ELF-1 (cell line): ENCODE measurements at places on chromosomes 1 and 21.

DNA sequence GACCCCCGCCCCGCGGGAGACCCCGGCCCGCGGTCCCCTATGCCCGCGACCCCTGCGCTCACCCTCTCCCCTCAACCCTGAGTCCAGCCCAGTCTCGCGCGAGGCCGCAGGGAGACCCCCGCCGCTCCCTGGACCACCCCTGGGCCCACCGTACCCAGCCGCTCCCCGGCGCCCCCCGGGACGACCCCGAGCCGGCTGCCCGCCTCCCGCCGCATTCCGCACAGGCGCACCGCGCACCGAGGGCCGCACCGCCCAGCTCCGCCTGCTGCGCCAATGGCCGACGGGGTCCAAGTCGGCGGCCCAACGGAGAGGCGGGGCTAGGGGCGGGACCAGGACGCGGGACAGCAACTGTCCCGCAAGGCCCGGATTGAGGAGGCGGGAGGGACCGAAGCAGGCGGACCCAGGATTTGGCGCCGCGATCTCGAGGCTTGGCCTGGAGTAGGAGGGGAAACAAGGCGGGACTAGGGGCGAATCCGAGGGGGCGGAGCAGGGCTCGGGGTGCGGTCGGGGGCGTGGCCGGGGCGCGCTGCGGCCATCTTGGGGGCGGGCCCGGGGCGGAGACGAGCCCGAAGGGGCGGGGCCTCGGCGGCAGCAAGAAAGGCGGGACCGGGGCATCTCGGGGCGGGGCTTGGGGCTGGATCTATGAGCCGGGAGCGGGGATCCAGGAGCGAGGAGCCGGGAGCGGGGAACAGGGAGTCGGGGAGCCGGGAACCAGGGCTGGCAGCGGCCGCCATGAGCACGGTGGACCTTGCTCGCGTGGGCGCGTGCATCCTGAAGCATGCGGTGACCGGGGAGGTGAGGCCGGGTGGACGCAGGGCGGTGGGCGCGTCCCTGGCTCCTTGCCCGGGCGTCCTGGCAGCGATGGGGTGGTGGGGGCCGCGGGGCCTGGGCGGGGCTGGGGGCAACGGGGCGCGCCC lies at the start of gene PRXL2B:
Gene PRXL2B, plus strand, starts transcription at position 624 of the 917 bp plus-strand sequence. Its CDS starts 109 bp downstream, at position 733.
- DNase-seq = peak; percentile 98

DNA sequence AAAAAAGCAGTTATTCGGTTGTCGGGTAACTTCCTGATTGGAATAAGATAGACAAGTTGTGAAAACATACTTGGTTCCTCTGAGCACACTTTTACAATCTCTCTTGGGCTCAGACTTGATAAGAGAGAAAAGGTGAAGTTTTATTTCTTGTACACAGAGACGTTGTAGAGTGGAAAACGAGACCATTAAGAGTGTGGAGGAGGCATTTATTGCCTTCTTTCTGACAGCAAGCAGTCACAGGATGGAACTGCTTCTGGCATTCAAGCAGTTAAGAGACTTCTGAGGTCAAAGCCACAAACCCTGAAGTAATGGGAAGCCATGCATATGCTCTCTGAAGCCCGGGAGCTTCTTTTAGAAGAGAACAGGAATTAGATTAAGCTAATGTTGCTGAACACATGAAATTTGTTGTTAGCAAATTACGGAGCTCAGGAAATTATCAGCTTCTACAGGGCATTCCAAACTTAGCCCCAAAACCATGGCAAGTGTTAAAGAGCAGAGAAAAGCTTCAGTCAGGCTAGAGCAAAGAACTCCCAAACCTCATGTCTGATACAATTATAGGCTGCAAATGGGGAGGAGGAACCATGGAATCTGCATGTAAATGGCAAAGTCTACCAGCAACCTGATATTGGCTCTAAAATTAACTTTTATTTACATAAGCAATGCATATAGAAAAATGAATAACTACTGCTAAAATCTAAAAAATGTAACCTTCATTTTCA lies 26.0 kb downstream of the S1PR1 start:
- no peak for DNase-seq

GRCh38 chr1:217052626-217053025 lies 329.4 kb upstream of the ESRRG start:
- DNase-seq = no peak

- peak; percentile 91 for DNase-seq
Measured at GRCh38 chr1:234772345-234773147, 162.6 kb upstream of the IRF2BP2 start.

- DNase-seq = no peak
Measured at GRCh38 chr1:39177706-39178105, 26.8 kb upstream of the MACF1 start.

DNA sequence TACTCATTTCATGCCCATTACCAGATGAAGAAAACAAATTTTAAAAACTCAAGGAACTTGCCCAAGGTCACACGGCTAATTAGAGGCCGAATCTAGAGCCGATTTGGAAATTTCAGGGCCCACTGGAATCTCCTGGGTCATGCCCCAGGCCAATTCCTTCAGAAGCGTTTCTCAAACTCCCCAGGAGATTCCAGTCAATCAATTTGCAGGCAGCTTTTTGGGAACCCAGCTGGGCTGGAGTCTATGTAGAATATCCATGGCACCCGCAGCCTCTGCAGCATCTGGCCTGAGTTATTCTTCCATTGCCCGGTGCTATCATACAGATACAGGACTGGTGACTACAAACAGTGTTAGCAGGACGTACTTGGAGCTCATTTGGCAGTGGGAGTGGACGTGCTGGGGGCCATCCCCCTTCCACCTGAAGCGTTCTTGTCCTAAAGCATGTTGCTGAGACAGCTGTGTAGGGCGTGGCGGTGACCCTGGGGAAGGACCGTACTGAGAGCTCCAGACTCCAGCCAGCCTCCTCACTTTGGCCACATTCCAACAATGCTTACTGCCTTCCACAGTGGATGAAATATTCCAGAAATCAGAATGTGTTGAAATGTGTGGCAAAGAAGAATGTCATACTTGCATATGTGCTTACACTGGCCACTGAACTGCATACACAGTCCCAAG lies 38.3 kb downstream of the ABCG1 start:
- no peak for DNase-seq

GRCh38 chr21:45080639-45081414 lies 6.4 kb downstream of the ADARB1 start:
- DNase-seq = no peak

DNA sequence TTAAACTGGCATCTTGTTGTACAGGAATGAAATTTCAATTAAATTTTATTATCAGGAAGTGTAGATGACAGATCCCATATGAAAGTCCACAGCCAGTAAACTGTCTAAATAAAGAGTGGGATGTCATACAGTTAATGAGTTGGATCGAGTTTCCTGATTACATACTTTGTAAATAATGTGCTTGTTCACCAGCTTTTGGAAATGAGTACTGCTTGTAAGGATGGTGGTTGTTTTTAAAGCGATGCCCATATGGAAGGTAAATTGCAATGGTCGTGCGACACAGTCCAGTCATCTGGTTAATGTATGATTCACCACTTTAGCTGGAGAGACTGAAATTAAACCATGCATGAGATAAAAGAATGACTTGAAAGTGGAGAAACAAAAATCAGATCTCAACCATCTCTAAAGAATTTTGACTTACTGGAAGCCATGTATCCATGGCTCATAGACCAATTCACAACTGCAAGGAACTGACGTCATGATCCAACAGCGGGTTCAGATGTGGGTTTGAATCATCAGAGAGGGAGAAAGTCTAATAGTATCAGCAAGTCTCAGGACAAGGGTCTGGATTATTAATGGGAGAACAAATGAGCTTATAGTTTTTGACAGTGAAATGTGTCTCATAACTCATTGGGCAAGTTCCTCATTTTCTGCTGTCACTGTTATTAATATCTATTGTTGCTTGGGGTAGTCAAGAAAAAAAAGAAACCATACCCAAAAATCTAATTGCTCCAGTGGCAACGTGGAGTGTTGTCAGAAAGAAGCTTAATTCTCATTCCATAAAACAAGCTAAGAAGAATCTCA lies 49.0 kb downstream of the MAP10 start:
- DNase-seq = no peak

GRCh38 chr21:29637134-29637533 lies 302.7 kb downstream of the GRIK1 start:
- DNase-seq = no peak
